ENCODE measurements at places on chromosomes 5 and 9.

DNA sequence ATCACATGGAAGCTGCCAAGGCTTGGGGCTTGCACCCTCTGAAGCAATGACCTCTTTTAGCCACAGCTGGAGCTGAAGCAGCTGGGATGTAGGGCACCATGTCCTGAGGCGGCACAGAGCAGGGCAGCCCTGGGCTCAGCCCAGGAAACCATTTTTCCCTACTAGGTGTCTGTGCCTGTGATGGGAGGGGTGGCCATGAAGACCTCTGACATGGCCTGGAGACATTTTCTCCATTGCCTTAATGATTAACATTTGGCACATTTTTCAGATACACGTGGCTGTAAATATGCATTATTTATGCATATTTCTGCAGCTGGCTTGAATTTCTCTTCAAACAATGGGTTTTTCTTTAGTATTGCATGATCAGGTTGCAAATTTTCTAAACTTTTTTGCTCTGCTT lies 81.7 kb downstream of the OSMR start:
- no peak for DNase-seq

DNA sequence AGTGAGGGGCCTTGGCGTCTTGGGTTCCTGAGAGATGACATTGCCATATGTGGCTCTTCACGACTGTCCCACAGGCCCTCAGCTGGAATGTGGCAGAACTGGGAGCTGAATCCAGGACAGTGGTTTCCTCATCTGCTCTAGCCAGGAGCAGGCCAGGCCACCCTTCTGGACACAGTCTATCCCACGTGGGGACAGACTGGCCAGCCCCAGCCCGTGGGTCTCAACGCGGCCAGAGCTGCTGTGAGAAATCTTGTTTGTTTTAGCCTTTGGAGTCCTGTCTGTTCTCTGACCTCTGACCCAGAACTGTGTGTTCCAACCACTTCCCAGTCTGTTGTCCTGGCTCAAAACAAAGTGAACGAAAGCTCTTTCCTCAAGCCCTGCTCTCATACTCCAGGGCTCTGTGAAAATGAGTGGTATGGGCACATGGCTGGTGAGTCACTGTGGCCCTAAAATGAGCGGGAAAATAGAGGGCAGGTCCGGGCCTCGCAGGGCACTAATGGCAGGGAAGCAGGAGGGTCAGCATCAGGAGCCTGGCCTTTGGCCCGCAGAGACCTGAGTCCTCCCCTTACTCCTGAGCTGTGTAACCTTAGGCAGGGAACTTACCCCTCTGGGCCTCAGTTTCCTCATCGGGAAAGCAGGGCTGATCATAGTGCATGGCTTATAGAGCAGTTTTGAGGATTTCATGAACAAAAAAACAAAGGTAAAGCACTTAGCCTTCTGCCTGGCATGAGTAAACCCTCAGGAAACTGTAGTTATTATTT lies 34.8 kb upstream of the GLRX start:
- DNase-seq, result peak; percentile 84

GRCh38 chr9:136875155-136875554 lies 9.0 kb upstream of the EDF1 start:
- DNase-seq, result no peak

GRCh38 chr9:129173296-129174101 lies 4.6 kb downstream of the IER5L start:
- no peak for DNase-seq

- no peak for DNase-seq
These were observed 3.8 kb upstream of the DMRT3 start for GRCh38 chr9:972501-973294.

DNA sequence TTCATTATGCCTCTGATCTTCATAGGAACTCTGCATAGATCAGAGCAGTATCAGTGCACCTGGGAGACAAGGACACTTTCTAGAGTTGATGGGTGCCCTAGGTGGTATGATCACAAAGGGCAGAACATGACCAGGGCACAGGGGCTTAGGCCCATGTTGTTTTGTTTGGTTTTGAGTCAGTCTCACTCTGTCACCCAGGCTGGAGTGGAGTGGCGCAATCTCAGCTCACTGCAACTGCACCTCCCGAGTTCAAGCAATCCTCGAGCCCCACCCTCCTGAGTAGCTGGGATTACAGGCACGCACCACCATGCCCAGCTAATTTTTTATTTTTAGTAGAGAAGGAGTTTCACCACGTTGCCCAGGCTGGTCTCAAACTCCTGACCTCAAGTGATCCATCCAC lies 17.6 kb downstream of the ALDH7A1 start:
- DNase-seq, result no peak

DNA sequence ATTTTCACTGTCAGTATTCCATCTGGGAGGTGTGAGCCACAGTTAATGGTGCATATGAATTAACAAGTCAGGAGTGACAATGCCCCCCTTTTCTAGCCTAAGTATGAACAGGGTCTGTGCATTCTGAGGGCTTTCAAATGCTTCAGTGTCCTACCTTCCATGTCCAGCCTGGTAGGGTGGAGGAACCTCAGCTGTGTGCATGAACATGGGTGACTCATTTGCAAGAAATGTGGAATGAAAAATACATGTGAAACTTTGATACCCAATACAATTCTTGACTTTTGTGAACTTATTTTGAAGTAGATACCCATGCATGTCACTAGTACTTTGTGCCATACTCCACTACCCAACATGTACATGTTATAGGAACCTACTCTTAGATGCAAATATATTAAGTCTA lies 375.8 kb downstream of the SEMA5A start:
- no peak for DNase-seq

DNA sequence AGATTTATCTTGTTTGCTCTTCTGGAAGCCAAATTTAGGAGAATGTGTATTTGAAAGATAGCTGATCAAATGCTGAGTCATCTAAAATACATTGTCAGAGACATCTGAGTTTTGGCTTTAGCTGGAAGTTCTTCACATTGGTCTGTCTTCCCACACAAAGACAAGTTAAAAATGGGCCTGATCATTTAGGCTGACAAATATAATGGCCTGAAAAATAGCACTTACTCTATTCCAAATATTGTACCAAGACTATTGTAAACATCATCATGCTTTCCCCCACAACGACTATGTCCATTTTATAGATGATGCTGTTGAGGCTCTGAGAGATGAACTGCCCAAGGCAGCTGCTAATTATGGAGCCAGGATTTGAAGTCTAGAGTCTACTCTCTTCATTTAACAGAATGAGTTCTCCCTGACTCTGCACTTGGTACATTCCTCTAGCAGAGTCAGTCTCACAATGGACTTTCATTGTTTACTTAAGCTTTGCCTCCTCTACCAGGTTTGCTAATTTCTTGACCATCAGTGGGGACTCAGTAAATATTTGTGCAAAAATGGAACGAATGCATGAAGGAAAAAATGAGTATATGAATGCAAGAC lies 619.4 kb upstream of the KLF4 start:
- DNase-seq, result no peak

GRCh38 chr9:129762985-129763926 lies 10.4 kb upstream of the PTGES start:
- no peak for DNase-seq

DNA sequence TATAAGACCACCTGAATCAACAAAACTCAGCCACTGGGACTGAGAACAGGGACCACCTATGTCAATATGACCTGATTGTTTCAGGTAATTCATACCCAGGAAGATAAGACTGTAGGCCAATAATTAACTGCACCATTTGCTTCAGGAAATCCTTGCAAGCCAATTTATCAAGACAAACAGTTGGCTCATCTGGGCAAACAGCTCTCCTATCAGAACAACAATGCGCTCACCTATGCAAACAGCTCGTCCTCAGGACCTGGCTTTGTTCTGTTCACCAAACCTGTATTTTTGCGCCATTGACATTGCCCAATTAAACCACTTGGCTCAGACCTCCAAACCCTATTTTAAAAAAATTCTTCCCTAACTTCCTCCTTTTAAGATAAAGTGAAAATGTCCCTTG lies 92.3 kb upstream of the MARCHF11 start:
- no peak for DNase-seq

- no peak for DNase-seq
These were observed 284.9 kb downstream of the TMEM38B start for GRCh38 chr9:105979290-105979689.

- no peak for DNase-seq
These were observed 148.6 kb downstream of the CDH9 start for GRCh38 chr5:26889815-26890214.

DNA sequence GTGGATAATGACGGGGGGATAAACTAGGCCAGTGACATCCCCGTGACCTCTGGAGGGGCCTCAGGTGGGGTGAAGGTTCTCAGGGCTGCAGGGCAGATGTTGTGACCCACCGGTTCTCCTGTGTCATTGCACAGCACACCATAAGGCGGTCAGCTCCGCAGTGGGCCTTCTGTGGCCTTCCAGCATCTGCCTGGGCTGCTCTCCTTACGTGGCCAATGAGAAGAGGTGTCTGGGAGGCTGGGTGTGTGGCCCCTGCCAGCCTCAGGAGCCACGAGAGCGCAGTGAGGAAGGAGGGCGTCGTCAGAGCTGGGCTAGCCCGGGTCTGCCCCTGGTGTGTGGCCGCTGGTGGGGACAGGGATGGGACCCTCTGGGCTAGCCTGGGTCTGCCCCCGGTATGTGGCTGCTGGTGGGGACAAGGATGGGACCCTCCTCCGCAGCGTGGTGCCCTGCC lies 48.7 kb downstream of the COL5A1 start:
- no peak for DNase-seq

DNA sequence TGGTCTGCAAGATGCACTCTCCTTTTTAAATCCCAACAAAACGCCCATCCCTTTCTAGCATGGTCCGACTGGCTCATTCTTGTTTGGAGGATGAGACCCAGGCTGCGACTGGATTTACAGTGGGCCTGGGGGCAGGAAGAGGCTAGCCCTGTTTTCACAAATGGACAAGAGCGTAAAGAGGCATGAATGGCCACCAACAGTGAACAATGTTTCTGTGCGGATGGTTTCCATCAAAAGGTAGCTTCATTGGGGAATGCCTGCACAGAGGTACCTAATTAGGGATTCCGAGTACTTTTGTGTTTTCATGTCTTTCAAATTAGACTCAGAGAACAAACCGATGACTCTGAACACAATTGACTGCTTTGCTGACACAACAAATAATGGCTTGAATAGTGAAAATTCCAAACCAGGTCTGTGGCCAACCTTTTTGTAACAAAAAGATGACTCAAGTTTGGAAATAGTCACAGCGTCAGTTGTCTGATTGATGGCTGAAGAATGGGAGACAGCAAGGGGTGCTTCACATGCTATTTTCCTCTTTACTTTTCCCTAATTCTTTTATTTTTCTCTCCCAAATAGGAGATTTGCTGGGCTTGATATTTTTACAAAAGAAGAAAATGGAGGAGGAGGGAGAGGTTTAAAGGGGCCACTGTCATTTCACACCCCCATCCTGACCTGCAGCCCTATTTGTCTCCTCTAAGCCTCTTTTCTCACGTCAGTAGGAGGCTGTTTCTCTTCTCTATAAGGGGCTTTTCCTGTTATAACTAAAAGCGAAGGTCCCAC lies 208.1 kb upstream of the S1PR3 start:
- no peak for DNase-seq

GRCh38 chr9:72817413-72817812 lies 135.4 kb downstream of the ALDH1A1 start:
- no peak for DNase-seq

GRCh38 chr9:37037503-37038301 lies 3.6 kb upstream of the PAX5 start:
- no peak for DNase-seq

- no peak for DNase-seq
These were observed 15.9 kb downstream of the PPP2R2B start for GRCh38 chr5:146862641-146863040.

DNA sequence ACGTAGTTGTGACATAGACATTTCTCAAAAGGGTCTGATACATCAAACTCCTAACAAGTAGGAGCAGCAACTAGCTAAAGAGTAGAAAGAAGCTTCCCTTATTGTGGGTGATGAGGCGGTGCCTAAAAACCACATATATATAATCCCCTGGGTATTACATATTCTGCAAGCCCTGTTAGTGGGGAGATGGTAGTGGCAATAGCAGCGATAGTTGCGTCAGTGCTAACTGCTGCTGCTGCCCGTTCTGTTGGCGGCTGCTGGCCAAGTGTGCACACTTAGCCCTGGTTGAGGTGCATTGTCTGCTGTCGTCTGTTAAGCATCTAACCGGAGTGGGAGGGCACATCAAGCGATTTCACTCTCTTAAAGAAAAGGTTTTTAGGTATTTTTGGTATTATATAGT lies 35.8 kb downstream of the VLDLR start:
- no peak for DNase-seq
